ENCODE measurements at places on chromosomes 6 and 20.

DNA sequence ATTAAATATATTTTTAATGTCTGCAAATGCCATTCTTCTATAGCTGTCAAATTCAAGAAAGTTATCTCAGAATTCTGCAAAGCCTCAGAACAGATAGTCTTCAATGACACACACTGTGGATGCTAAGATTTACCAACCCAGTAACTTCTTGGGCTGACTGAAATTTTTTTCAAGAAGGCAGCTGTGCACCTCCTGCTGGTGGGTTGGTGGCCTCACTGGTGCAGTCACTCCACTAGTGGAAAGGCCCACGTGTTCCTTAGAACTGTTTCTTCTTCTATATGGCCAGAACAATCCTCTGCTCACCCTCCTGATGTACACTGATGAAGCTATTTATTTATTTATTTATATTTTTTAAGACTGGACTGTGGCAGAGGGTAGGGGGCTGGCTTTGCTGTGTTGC, 28.1 kb upstream of the MTCL3 start:
- no peak for DNase-seq

- DNase-seq, result no peak
Observed at GRCh38 chr6:75494290-75494689, 690 bp upstream of the FILIP1 start.

DNA sequence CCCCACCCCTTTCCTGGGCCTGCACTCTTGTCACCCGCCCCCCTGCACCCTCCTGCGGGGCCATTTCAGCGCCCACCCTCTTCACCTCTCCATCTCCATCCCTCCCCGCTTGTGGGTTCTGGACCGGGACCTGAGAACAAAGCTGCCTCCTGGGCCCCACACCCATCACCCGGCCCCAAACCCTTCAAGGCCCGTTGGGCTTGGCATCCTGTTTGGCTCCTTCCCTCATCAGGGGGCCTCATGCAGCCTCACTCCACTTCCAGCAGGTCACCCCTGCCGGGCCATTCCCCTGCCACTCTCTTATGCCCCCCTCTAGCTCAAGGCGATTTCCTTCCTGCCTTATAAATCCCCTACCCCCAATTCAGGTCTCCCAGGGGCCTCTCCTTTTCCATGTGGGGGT, 67.4 kb downstream of the SRC start:
- no peak for DNase-seq

DNA sequence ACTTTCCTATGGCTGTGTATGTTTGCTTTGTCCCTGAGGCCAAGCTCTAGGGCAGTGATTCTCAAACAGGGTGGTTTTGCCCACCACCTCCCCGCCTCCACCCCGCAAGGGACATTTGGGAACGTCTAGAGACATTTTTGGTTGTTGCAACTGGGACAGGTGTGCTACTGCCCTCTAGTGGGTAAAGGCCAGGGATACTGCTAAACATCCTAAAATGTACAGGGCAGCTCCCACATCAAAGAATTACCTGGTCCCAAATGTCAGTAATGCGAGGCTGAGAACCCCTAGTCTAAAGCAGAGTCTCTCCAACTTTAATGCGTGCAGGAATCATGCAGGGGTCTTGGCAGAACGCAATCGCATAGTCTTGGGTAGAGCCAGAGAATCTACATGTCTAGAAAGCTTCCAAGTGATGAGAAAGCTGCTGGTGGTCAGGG, 5.1 kb downstream of the KCNS1 start:
- DNase-seq, result peak; percentile 73

DNA sequence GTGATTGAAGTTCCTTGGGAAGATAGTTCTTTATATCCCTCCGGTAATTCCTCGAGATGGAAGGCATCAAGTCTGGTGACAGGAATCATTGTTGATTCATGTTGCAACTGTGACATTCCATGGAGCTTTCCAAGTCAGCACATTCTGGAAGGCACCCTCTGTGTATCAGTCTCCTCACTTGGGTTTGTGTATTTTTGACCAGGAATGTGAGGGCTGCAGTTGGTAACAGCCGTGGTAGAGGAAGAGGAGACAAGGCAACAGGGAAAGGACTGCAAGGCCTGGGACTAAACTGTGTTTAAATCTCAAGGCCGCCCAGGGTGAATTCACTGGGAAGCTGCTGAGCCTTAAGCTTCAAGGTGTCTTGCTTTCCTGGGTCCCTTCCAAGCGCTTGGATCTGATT, 99.0 kb downstream of the CLIC5 start:
- no peak for DNase-seq

- peak; percentile 24 for DNase-seq
Observed at GRCh38 chr20:35302421-35303335, 10.5 kb upstream of the FAM83C start.

All from lung microvascular endothelial cell (primary cell).